ENCODE measurements at places on chromosomes 1 and 21.

- no peak for DNase-seq
These were observed 51.0 kb downstream of the SMYD2 start for GRCh38 chr1:214331827-214332423.

- no peak for DNase-seq
These were observed 2.1 kb downstream of the SLAMF8 start for GRCh38 chr1:159828581-159829272.

DNA sequence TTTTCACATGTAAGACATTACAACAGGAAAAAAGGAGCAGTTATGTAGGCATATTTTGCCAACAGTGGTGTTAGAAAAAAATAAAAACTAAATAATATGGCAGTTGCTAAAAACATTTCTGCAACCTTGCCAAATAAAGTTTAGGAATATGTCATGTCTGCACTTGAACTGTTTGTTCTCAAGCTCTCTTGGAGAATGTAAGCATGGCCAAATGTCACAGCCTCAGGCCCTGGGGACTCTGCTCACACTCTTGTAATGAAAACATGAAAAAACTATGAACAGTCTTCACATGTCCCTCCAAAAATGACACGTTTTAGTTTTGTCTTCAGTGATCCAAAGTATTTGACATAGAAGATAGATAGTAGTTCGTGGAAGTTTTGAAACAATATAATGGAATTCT lies 753.3 kb downstream of the LTN1 start:
- no peak for DNase-seq

- no peak for DNase-seq
These were observed 42.2 kb upstream of the TRABD2B start for GRCh38 chr1:48039088-48040054.

GRCh38 chr1:87224201-87224600 lies 104.5 kb upstream of the LMO4 start:
- no peak for DNase-seq

DNA sequence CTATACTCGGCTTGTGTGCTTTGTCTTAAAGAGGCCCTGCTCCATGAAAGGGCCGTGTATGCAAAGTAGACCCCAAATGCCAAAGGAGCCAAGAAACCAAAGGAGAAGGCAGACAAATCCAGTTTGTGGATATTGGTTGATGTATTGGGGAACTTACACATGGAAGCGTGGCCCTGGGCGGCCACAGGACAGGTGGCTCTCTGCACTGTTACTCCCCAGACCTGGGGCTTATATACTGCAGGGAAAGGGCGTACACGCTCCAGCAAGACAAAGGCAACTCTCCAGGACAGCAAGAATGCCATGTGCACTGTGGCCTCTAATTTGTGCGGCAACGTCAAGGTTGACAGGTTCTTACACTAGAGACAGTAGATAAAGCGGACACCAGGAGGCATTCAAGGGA lies 24.8 kb downstream of the RSPH1 start:
- DNase-seq = no peak

All from spleen (tissue), 13 donors.